Lung microvascular endothelial cell (primary cell): ENCODE measurements at places on chromosomes 12 and 14.
A peak's percentile ranks its signal among the peaks of the same experiment; 100 is the strongest.

DNA sequence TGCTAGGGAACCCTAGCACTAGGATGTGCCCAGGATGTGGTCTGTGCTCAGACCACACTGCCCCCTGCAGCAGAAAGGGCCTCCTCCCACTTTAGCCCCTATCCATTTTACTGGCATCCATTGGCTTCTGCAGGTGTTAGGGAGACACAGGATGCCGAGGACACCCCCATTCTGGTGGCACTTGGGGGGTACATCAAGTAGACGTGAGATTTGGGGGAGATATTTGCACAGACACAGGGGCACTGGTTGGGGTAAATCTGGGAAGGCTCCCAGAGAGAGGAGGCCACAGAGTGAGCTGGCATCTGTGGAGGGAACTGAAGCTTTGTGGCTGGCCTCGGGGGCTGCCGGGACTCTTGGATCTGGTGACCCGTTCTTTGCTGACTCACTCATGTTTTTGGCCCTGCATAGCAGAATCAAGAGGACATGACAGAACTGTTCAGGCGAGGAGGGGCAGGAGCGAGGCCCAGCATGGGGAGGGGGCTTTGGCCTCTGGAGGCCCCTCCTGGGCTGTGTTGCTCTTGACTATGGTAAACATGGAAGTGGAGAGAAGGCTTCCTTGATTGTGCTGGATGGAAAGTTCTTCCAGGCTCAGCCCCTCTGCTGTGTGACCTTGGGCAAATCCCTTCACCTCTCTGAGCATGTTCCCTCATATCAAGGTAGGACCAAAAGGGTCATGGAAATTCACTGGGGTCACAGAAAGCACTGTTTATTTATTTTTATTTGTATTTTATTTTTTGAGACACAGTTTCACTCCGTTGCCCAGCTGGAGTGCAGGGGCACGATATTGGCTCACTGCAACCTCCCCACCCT, 1.8 kb downstream of the PLBD2 start:
- DNase-seq, result no peak

GRCh38 chr14:36950812-36951211, 221.6 kb downstream of the SLC25A21 start:
- no peak for DNase-seq

GRCh38 chr12:79555028-79555925, 135.5 kb downstream of the PAWR start:
- DNase-seq, result peak; percentile 75

GRCh38 chr14:57139173-57139572, 129.5 kb downstream of the EXOC5 start:
- no peak for DNase-seq
